ENCODE measurements at places on chromosomes 12 and 14. TPM values are rescaled to one million over a fixed set of nuclear protein-coding genes. Genes with fewer than 3 reads are reported as not detected.

SLCO1C1 gene
- total RNA-seq = not detected

DNA sequence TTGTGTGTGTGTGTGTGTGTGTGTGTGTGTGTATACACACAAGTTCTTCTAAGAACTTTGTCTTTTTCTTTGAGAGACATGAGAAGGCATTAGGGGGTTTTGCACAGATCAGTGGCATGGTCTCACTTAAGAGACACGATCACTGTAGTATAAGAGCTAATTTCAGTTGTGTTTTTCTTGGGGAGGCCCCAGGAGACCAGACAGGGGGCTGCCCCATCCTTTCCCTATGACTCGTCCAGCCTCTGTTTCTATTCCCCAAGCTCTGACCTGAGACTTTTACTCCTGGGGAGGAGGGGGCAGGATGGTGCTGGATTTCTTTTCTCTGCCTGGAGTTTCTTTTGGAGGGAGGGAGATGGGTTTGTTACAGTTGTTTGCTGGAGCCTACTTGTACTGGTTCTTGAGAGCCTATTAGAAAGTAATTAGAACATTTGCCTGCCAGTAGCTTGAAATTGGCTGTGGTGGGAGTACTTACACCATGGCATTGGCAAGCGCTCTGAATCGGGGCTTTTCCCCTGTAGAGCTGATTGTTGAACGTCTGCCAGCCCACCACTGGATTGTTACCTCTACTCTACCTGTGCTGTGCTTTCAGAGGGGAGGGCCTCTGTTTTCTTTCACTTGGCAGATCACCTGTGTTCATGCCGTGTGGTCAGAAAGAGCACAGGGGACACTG, 109.5 kb downstream of the TSPAN9 start:
- no peaks in the 10 kb centered on the region for H3K27me3 ChIP-seq
- no peaks in the 10 kb centered on the region for H3K36me3 ChIP-seq
- DNase-seq = peak; percentile 26
- H3K4me1 ChIP-seq = peaks cover 7% of the 10 kb centered on the region

KRT81 gene
- not detected for total RNA-seq

DNA sequence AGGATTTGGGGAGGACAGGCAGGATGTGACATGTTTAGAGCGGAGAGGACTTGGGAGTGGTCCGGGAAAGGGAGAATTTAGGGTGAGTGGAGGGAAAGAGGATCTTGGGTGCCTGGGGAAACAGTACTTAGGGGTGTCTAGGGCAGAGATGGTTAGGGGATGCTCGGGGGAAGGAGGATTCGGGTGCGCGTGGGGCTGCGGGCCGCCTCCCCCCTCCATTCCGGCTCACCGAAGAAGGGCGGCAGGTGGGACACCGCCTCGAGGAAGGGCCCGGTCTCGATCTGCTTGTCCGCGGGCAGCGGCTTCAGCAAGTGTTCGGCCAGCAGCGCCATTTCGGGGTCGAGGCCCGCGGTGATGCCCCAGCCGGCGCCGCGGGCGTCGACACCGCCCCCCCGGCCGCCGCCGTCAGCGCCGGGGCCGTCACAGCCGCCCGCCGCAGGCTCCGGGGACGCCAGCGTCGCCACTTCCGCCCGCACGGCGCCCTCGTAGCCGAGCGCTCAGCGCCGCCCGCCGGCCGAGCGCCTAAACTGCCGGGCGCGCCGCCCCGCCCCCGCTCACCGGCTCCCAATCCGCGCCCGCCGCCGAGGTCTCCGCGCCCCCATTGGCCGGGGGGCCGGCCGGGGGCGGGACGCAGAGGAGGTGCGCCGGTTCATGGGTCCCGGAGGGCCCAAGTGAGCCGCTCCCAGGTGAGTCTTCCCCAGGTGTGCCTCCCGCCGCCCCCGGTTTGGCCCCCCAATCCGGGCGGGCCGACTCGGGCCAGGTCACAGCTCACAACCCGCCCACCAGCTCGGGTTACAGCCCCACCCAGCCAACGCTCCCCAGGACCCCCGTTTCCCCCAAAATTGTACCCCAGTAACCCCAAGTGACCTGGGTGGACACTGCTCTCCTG, at the start of gene GLTP:
GLTP (minus strand) TSS at position 499 of the 889 bp plus-strand sequence; CDS start at position 332, 167 bp downstream.
- H3K36me3 ChIP-seq = no peaks in the 10 kb centered on the region
- no peaks in the 10 kb centered on the region for H3K27me3 ChIP-seq
- peaks cover 42% of the 10 kb centered on the region for H3K4me1 ChIP-seq
- peak within 1 kb of the TSS; percentile 66 for H3K27ac ChIP-seq
- peak within 1 kb of the TSS; percentile 93 for H3K4me3 ChIP-seq

DNA sequence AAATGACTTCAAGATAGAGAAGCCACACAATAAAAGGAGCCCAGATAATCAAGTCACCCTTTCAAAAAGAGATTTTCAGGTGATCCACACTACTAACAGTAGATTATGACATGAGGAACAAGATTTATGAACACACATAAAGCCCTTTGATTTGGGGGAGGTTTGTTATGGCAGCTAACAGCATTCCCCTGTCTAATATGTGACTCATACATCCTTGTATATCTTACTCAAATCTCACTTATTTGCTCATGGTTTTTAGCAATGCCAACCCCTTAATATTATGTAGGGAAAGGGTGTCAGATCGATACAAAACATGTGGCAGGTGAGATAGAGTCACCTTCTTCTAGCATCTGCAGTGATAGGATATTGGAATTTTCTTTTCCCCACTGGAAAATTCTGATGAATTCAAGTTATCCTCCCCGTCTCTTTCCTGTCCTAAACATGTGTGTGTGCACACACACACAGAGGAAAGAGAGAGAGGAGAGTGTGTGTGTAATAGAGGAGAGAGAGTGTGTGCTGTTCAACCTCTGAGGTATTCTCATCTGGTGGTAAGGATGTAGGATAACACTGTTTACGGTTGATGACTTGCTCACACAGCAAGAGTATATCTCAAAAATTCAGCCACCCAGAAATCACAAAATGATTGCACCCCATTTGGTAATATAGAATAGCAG, 319.9 kb downstream of the KCNC2 start:
- DNase-seq = no peak
- no peak overlapping the region for H3K4me3 ChIP-seq
- no peaks in the 10 kb centered on the region for H3K36me3 ChIP-seq
- peaks cover 17% of the 10 kb centered on the region for H3K4me1 ChIP-seq
- no peaks in the 10 kb centered on the region for H3K27me3 ChIP-seq

CD63 gene
- total RNA-seq = 73.6 TPM

GRCh38 chr12:91964501-91964900, 181.1 kb downstream of the BTG1 start:
- no peak overlapping the region for H3K27ac ChIP-seq
- no peak for DNase-seq
- peaks cover 11% of the 10 kb centered on the region for H3K4me1 ChIP-seq
- no peaks in the 10 kb centered on the region for H3K27me3 ChIP-seq
- H3K4me3 ChIP-seq = no peak overlapping the region

GRCh38 chr12:32053881-32054624, 52.6 kb upstream of the BICD1 start:
- no peak overlapping the region for H3K4me3 ChIP-seq
- peak; percentile 35 for DNase-seq
- peaks cover 3% of the 10 kb centered on the region for H3K4me1 ChIP-seq
- peaks cover 3% of the 10 kb centered on the region for H3K36me3 ChIP-seq
- H3K27ac ChIP-seq = no peak overlapping the region
- no peaks in the 10 kb centered on the region for H3K27me3 ChIP-seq

- H3K4me1 ChIP-seq = peaks cover 6% of the 10 kb centered on the region
- no peaks in the 10 kb centered on the region for H3K36me3 ChIP-seq
- no peak for DNase-seq
- H3K27ac ChIP-seq = no peak overlapping the region
- peaks cover 19% of the 10 kb centered on the region for H3K27me3 ChIP-seq
- H3K4me3 ChIP-seq = no peak overlapping the region
Observed at GRCh38 chr12:13350946-13351345, 154.4 kb downstream of the EMP1 start.

- no peak for DNase-seq
- no peak overlapping the region for H3K27ac ChIP-seq
- H3K4me3 ChIP-seq = no peak overlapping the region
- H3K27me3 ChIP-seq = no peaks in the 10 kb centered on the region
Observed at GRCh38 chr12:104340925-104341611, 37.5 kb downstream of the EID3 start.

- peak; percentile 60 for DNase-seq
- H3K27ac ChIP-seq = peak overlapping the region; percentile 89
- no peaks in the 10 kb centered on the region for H3K27me3 ChIP-seq
- peak overlapping the region; percentile 75 for H3K4me3 ChIP-seq
Observed at GRCh38 chr12:54980341-54980740, 4.2 kb downstream of the TESPA1 start.

GRCh38 chr14:52286661-52287649, 19.5 kb downstream of the PTGDR start:
- no peak overlapping the region for H3K27ac ChIP-seq
- H3K4me1 ChIP-seq = peaks cover 24% of the 10 kb centered on the region
- DNase-seq = no peak

JAG2 gene
- total RNA-seq = 3.6 TPM
